ENCODE measurements at places on chromosomes 6 and 20.

- no peak for DNase-seq
Observed at GRCh38 chr20:5716953-5717352, 33.2 kb upstream of the SHLD1 start.

- DNase-seq = no peak
Observed at GRCh38 chr6:65469650-65470049, 237.4 kb downstream of the EYS start.

DNA sequence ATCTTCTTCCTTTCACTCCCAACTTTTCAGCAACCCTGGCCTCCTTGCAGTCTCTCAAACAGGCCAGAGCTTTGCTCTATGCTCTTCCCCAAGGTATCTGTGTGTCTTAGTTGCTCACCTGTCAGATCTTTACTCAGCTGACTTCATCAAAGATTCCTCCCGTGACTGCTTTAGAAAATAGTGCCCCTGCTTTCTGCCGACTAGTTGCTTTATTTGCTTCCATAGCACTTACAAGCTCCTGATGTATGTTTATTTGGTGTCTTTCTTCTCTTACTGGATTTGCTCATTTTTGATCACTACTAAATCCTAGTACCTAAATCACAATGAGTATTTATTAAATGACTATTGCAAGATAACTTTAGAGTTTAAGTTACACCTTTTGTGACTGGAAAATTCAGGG, 5.9 kb downstream of the NDUFAF5 start:
- DNase-seq = no peak

- no peak for DNase-seq
Observed at GRCh38 chr6:93293460-93293859, 125.9 kb downstream of the EPHA7 start.

DNA sequence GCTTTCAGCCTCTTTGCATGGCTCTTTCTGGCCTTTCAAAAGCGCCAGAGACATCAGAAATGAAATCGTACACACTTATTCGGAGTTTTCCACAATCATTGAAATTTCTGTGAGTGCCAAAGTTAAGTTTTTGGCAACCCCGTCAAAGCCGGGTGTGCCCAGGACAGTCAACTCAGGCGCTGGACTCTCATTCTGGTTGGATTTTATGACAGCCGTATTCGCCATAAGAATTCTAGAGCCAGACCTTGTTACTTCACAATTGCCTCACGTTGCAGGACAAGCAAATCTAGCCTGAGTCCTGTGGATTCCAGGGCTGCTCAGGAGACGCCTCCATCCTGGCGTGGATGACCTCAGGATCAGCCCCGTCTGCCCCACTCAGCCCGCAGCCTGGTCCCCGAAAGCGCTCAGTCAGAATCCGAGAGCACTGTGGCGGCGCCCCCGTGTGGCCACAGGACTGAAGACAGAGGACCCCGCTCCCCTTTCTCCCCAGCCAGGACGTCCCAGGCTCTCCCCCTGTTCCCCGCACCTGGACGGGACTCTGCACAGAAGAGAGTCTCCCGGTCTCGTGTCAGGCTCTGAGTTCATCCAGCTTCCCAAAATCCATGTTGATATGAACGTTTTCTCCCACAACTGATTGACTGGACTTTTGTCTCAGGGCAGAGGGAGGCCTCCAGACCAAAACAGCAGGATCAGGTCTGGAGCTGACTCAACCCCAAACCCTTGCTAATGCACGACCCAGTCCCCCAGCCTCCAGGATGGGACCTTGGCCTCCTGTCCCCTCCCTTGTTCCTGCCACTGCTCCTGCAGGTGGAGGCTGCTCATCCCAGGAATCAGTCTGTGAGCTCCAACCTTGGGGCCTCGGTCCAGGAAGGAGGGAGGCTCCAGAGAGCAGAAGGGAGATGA, 38.2 kb downstream of the MICA start:
- DNase-seq = peak; percentile 60

DNA sequence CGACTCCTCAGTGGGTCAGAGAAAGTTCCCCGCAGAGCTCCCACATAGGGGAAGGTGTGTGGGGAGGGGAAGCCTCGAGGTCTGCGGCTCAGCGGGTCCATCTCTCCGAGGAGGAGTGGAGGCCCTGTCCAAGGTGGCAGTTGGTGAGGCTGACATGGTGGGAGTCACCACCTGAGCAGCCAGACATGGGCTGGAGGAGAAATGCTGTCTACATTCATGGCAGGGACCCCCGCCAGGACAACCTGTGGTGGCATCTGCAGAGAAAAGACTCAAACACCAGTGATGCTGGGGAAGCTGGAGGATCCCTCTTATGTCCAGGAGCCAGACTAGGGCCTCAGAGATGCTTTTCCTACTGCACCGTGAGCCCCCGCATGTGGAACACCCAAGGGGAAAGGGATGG, 49.8 kb downstream of the BMP7 start:
- no peak for DNase-seq

DNA sequence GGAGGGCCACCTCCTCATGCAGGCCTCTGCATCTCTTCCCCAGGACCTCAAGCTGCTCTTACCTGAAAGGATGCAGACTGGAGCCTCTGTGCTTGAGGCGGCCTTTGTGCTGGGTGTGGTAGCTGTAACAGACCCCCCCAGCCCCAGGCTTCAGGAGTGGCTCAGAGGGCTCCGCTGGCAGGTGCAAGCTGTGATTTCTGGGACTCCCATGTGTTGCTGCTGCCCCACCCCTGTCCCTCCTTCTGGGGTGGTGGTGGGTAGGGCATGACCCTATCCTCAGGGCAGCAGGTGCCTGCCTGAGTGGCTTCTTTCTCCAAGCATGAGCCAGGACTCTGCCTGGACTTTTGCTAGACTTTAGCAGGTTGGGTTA, 121.2 kb downstream of the SULF2 start:
- no peak for DNase-seq

DNA sequence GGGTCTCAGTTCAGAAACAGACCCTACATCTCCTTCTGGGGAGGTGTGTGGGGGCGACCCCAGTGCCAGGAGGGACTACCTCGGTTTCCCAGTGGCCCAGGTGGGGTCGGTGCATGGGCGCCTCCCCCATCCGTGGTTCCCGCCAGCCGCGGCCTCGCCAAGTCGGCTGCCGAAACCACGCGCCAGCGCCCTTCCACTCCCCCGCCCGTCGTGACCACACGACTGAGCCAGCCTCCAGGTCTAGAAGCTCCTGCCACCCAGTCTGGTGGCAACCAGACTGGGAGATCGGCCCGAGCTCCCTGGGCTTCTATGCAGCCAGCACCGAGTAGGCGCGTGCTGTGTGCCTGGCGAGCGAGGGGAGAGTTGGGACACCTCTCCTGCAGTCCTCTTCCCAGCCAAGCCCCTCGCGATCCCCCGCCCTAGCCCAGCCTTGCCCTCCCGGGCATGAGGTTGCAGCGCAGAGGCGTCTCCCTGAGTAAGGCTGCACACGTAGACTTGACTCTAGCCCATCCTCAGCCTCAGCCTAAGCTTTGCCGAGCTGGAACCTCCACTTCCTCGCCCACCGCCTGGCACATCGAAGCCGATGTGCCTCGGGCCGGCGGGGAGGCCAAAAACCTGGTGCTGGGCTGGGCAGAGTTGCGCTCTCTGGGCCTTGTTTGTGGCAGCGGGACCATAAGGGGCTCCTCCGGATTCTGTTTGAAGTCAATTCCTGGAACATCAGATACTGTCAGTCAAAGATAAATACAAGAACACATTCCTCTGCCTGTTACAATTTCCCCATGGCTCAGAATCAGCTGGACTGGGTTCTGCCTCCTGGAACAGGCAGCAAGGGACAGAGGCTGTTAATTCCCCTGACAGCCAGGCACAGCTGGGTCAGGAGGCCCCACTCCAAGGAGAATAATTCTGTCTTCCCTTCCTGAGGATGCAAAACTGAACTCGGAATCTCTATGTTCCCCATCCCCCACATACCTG, 1.5 kb upstream of the CPNE5 start:
- DNase-seq = no peak

DNA sequence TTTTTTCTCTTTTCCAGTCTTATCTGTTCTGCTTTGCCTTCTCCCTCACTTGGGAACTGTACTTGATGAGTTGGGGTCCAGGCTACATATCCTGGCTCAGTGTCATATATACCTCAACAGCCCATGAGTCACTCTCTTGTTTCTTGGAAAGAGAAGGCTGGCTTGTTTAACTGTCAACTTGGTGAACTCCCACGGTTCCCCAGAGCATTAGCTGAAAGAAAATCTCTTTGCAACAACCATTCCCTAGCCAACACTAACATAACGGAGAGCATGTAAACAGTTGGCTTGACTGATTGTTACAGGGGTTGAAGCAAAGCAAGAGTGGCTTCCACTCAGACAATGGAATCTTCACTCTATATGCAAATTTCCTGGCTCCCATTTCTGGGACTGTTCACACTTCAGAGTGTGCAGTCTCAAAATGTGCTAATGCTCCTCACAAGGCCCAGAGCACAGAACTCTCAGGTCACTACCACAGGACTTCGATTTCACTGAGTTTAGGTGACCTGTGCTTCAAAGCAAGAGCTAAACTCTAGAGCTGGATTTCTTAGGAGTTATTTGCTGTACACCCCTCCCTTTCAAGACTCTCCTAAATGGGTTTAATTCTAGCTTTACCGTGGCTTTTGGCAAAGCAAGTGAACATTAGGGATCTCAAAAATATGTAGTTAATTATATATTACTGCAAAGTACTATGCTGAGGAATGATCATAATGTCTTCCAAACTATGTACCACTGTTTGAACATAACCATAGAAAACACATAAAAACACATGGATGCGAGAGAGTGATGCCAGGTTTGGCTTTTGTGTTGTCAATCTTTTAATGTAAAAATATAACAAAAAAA, 609.8 kb downstream of the RFPL4B start:
- DNase-seq = no peak

DNA sequence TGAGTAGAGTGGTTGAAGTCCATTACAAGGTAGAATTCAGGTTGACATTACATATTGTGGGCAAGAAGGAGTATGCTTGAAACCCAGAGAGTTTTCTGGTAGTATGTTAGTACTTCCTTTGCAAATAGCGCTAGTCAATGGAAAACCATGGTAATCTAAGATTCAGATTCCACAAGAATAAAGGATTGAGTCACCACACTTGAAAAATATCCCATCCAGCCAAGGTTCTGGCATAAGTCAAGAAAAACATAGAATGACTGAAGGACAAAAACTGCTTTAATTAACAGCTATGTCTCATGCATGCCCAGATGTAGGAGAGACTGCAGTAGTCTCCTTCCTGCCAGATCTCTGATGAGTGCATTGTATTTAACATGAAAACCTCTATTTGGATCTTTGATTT, 469.8 kb downstream of the BMP2 start:
- no peak for DNase-seq

DNA sequence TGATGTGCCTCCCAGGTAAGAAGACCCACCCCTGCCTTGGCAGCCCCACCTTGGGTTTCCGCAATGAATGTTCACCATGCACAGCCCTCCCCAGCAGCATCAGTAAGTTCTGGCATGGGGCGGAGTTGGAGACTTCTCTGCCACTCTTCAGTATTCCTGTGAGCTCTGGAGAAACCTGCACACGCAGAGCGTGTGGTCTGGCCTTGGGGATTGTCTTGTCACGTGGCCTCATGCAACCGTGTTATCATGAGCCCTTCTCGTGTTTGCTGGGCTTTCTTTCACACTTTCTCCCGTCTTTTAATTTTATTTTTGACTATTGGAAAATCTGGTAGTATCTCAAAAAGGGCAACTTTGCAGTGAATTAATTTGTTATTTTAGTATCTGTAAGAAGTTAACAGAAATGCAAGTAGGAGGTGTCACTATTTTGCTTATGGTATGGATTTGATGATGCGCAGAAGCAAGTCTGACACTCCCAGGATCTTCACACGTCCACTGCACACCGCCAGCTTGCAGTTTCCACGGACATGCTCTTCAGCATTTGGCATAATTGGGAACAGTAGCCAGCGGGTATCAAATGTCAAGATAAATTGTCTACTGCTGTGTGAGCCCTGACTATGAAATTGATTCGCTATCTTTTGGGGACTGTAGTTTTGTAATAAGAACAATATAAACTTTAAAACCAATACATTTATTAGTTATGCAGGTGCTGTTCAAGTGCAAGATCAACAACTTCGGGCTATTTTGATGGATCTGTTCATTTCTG, 463.5 kb downstream of the QKI start:
- DNase-seq = no peak

GRCh38 chr20:40821429-40821828, 132.4 kb upstream of the MAFB start:
- DNase-seq = no peak
